Sciatic nerve (tissue), 2 donors: ENCODE measurements at places on chromosomes 5 and 9. TPM values are rescaled to one million over a fixed set of nuclear protein-coding genes. Genes with fewer than 3 reads are reported as not detected.

The GABRA6 gene
- not detected for total RNA-seq

The CDO1 gene
- total RNA-seq, result 72.8 TPM

The FYB1 gene
- total RNA-seq, result 31.3 TPM

The CCDC183 gene
- total RNA-seq, result 2.5 TPM

The C9 gene
- not detected for total RNA-seq

The LURAP1L gene
- 7.8 TPM for total RNA-seq

The FBXL7 gene
- total RNA-seq, result 40.4 TPM

The RGP1 gene
- total RNA-seq, result 28.9 TPM

The SNCAIP gene
- total RNA-seq, result 8.1 TPM

The TAF1L gene
- total RNA-seq, result not detected

DNA sequence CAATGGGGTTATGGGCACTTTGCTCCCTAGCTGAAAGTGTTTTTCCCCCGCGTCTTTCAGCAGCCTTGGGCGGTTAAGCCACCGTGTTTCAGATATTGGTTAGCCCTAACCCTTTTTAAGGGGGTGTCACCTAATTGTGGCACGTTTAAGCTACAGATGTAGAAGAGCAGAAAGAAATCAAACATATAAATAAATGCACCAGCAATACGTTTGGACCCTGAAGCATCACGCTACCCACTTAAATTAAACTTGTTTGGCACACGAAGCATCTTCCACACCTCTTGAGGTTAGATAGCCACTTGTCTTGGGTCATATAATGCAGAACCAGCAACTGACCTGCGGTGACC, 768 bp downstream of the YTHDC2 start:
- no peak for DNase-seq

GRCh38 chr5:61304590-61305381, 27.3 kb upstream of the ZSWIM6 start:
- no peak for DNase-seq

DNA sequence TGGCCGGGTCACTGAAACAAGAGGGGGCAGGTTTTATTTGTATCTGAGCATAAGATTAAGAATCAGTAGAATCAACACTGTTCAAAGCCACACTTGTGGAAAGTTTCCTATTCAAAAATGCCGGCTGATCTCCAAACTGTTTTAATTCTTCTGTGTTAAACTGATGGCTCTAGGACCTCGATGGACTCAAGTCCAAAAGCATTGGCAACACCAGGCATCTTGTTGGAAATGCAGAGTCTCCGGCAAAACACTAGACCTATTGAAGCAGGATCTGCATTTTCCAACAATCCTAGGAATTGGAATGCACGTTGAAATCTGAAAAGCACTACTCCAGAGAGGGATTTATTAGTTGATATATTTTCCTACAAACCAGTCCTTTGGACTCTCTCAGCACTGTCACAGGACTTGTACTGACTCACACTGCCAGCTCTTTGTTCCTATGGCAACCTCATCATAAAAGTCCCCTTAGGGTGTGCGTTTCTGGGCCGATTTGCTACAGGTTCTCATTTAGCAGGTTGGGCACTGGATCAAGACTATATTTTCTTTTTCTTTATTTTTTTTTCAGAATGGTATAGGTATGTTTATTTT, 48.1 kb upstream of the PCA3 start:
- DNase-seq, result no peak

DNA sequence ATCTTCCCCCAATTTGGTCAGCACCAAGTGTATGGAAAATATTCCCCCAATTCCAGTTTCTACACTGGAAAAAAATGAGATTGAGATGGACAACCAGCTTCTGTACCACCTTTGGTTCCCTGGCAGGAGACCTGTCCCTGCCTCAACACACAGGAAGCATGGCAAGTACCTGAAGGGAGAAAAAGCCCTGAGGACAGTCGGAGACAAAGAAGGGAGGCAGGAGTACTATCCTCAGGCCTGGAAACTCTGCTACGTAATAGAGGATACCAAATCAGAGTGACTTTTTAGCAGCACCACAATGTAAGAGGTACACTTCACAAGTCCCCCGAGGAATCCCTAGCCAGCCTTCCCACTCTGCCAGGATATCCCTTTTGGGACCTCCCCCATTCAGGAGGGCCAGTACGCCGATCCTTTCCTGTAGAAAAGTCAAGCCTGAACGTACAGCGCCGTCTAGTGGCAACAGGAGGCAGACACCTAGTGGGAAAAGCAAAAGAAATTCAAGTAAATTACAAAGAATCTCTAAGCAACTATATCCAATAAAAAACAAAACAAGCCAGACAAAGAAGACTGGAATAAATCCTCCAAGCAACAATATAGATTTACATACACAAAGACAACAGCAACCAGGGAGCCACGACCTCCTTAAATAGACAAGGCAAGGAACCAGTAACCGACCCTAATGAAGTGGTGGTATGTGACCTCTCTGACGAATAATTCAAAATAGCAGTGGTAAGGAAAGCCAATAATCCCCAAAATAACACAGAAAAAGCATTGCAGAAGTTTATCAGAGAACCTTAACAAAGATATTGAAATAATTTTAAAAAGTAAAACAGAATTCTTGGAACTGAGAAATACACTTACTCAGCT, 63.3 kb upstream of the SLCO6A1 start:
- peak; percentile 52 for DNase-seq

DNA sequence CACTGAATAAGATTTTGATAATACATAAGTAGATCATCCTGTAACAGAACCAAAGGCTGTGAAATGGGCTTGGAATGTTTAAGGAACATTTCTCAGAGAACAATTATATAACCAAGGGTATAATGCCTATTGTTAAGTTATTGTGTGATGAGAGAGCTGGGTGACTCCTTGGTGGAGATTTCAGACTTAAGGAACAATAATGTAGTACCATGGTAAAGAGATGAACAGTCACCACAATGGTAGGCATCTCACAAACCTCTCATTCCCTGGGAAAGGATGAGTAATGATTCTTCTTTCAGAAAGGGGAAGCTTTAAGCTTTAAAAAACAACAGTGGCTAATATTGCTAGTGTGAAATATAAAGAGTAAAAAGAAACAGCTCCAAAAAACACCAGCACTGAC, 147.4 kb downstream of the TRIM36 start:
- DNase-seq, result no peak

- no peak for DNase-seq
Observed at GRCh38 chr5:144972317-144972716, 801.6 kb downstream of the KCTD16 start.

DNA sequence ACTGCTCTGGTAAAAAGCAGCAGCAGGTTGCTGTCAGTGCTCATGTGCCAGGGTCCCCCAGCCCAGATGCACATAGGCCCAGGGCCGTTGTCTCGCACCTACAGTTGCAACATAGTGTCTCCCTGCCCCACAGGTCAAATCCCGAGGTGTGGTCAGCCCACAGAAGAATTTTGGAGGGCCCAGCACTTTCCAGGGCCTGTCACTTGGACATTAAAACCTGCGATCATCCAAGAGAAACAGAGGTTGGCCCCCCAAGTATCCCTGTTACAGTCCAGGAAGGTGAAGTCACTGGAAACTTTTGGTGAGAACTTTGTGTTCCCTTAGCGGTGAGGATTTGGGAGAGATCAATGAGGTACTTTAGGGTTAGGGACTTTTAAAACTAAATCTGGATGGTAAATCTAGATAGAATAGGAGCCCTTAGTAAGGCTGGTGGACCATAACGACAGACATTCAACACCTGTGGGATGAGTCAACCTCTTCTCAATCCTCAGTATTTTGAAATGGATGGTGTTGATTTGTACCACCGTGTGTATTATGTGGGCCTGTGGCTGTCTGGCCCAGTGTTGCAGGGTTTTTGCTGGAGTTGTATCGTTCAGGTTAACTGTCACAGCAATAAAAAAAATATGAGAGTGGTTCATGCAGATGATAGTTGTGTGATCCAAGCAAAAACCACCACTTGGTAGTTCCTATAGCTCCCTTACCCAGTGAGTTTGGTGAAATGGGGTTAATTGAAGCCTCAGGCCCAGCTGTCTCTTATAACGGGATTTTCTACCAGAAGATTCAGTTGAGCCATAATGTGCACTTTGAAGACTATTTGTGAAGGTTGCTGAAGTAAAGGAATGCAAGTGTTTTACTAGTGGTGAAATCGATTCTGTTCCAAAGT, 19.2 kb downstream of the OR2S2 start:
- DNase-seq, result no peak

GRCh38 chr5:15285901-15286583, 213.9 kb upstream of the FBXL7 start:
- no peak for DNase-seq

DNA sequence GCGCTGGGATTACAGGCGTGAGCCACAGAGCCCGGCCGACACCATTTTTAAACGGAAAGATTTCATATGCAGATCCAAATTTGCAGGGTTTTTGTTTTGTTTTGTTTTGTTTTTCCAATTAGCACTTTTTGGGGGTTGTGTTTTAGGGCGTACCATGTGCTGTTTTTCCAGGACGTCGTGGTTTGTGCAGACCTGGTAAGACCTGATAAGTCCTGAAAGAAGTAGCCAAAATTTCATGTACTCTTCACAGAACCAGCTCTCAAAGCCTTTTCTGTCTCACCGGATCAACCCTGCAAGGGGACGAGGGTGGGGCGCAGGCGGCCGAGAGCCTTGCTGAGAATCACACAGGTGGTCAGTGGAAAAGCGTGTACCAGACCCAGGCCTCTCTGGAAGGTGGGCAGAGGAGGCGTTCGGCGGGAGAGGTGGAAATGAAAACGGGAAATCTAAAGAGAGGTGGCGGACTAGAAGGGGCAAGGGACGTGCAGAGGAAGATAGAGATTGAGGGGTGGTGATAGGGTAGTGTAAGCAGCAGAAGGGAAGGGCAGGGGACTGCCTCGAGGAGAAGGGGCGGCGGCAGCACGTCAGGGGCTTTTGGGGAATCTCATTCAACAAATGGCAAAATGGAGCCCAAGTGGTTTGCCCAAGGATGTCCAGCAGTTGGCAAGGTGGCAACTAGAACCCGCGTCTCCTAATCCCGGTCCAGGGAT, 1.1 kb upstream of the FAF2 start:
- DNase-seq, result peak; percentile 62

DNA sequence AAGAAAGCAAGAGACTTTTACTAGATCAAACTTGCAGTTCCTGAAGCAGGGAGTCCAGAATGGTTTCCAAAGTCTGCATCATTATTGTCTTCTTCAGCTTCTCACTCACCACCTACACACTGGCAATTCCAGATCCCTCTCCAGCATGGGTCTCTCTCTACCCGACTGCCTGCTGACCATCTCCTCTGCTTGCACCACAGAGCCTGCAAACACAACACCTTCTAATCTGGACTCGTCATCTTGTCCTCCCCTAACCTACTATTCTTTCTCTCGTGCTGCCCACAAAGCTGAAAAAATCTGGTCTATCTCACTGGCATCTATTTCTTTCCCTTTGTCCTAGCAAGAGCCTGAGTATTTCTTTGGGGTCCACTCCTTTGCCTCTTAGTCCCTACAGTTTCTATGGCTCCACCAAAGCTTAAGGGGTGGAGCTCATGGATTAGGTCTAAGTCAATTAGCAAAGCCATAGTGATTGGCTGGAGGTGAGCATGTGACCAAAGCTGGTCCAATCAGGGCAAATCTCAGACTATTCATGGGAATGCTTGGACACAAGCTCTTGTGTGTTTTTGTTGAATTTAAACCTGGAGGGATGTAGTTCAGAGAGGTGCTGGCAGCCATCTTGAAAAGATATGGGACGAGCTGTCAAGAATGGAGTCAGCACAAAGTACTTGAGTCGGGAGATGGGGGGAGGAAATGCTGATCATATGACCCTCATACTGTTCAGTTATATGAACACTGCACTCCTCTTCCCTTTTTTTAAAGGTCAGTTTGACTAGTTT, 63.5 kb downstream of the GALNT12 start:
- no peak for DNase-seq

GRCh38 chr9:71685394-71685793, 82.9 kb downstream of the CEMIP2 start:
- no peak for DNase-seq

- no peak for DNase-seq
Observed at GRCh38 chr5:3102531-3102930, 351.1 kb upstream of the IRX2 start.

- DNase-seq, result no peak
Observed at GRCh38 chr5:176824604-176825003, 14.2 kb downstream of the UNC5A start.

DNA sequence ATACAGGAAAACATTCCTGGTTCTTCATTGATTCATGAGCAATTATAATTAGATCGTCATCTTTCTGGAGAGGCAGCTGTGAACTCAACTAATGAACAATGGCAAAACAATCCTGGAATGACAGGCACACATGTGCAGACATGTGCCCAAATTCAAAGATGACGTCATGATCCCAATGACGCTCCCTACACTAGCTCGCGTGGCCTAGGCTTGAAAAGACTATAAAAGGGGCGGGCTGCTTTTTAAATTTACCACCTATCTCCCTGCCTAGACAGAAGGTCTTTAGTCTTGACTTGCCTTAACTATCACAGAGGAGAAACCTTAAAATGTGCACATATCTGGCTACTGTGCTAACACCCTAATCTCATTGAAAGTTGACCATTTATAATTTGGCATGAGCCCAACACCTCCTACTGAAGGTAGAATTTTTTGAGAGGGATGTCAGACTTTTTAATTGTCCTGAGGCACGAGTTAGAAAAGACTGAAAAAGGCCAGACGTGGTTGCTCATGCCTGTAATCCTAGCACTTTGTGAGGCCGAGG, 88.2 kb downstream of the PRRT1B start:
- no peak for DNase-seq

DNA sequence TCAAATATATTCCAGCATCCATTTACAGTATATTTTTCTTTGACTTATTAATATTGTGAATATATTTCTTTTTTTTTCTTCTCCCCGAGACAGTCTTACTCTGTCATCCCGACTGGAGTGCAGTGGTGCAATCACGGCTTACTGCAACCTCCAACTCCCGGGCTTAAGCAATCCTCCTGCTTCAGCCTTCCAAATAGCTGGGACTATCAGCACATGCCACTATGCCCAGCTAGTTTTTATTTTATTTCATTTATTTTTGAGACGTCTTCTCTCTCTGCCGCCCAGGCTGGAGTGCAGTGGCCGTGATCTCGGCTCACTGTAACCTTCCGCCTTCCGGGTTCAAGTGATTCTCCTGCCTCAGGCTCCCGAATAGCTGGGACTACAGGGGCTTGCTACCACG, 7.4 kb upstream of the GLIPR2 start:
- DNase-seq, result no peak

- DNase-seq, result no peak
Observed at GRCh38 chr5:102762095-102762534, 7.0 kb downstream of the PAM start.

- no peak for DNase-seq
Observed at GRCh38 chr5:135435467-135436330, 11.4 kb downstream of the DCANP1 start.

GRCh38 chr5:142316051-142316450, 8.8 kb downstream of the SPRY4 start:
- no peak for DNase-seq

GRCh38 chr5:56359809-56360685, 126.9 kb upstream of the ANKRD55 start:
- no peak for DNase-seq
